ENCODE measurements at places on chromosomes 6 and 20.

- H3K4me3 ChIP-seq = peak overlapping the region; percentile 82
- H3K27me3 ChIP-seq = peaks cover 2% of the 10 kb centered on the region
- H3K36me3 ChIP-seq = no peaks in the 10 kb centered on the region
- no peak for DNase-seq
- H3K27ac ChIP-seq = peak overlapping the region; percentile 81
Observed at GRCh38 chr6:28941684-28942448, 18.1 kb upstream of the TRIM27 start.

GRCh38 chr6:88585276-88585692, 378.1 kb downstream of the RNGTT start:
- peaks cover 3% of the 10 kb centered on the region for H3K27me3 ChIP-seq
- H3K4me1 ChIP-seq = peaks cover 34% of the 10 kb centered on the region
- H3K4me3 ChIP-seq = no peak overlapping the region
- H3K36me3 ChIP-seq = no peaks in the 10 kb centered on the region

DNA sequence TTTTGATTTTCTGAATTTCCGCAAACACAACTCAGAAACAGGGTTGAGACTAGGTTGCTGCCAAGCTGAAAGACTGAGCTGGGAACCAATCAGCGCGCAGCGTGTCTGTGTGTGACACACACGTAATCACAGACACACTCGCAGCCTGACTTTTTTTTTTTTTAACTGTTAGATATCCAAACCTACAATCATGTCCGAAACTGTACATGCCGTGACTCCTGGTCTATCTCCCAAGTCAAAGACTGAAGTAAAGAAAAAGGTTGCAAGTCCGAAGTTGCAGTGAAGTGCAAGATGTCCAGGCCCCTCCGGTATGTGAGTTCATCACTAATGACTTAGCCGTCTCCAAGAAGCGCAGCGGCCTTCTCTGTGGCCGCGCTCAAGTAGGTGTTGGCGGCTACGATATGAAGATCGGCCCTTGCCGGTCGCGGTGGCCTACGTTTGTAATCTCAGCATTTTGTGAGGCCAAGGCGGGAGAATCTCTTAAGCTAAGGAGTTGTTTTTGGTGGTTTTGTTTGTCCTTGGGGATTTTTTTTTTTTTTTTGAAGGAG, 108.2 kb downstream of the HFE start:
- peak overlapping the region; percentile 87 for H3K4me3 ChIP-seq
- H3K27me3 ChIP-seq = no peaks in the 10 kb centered on the region
- DNase-seq = no peak
- H3K36me3 ChIP-seq = no peaks in the 10 kb centered on the region

- no peaks in the 10 kb centered on the region for H3K4me1 ChIP-seq
- H3K36me3 ChIP-seq = no peaks in the 10 kb centered on the region
- DNase-seq = no peak
- no peak overlapping the region for H3K27ac ChIP-seq
- no peaks in the 10 kb centered on the region for H3K27me3 ChIP-seq
- no peak overlapping the region for H3K4me3 ChIP-seq
Observed at GRCh38 chr20:40390654-40391053, 298.4 kb downstream of the MAFB start.

DNA sequence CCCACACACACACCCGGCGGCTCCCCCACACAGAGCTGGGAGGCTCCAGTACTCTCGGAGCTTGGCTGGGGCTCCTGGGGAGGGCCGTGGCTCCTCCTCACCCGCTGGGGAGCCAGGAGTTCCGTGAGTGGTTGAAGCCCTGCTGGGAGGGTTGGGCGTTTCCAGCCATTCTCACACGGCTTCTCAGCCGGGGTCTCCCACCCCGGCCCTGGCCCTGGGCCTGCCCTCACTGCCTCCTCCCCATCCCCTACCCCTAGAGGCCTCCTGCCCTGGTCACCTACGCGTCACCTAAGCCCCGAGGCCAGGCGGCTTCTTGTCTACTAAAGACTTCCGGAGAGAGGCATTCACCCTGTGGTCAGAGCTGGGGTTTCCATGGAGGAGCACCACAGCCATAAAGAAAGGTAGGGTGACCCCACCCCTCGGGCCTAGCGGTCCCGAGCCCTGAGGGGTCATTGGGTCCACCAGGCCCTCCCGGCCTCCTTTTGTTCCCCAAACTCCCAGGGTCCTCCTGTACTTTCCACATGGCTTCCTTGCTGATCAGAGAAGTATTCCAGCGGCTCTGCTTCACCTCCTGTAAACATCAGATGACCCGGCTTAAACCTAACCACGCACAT, 99.3 kb downstream of the TTLL2 start:
- no peak overlapping the region for H3K4me3 ChIP-seq
- H3K27me3 ChIP-seq = no peaks in the 10 kb centered on the region
- no peak overlapping the region for H3K27ac ChIP-seq
- no peaks in the 10 kb centered on the region for H3K36me3 ChIP-seq

DNA sequence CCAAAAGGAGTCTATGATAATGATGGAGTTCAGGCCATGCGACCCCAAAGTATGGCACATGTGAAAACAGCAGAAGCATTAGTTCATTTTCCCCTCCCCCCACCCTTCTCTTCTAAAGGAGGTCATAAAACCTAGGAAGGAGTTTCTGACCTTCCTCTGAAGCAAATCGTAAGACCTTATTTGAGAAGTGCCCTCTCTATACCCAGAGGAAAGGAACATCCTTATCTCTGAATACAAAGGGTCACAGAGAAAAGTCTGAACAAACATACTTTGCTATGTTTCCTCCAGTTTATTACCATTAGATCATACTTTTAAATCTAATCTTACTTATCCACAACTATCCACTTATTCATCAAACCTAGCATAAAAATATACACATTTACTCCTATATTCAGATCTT, 48.6 kb downstream of the SLX4IP start:
- no peaks in the 10 kb centered on the region for H3K4me1 ChIP-seq
- no peak for DNase-seq
- no peaks in the 10 kb centered on the region for H3K36me3 ChIP-seq
- H3K27me3 ChIP-seq = no peaks in the 10 kb centered on the region
- no peak overlapping the region for H3K27ac ChIP-seq

DNA sequence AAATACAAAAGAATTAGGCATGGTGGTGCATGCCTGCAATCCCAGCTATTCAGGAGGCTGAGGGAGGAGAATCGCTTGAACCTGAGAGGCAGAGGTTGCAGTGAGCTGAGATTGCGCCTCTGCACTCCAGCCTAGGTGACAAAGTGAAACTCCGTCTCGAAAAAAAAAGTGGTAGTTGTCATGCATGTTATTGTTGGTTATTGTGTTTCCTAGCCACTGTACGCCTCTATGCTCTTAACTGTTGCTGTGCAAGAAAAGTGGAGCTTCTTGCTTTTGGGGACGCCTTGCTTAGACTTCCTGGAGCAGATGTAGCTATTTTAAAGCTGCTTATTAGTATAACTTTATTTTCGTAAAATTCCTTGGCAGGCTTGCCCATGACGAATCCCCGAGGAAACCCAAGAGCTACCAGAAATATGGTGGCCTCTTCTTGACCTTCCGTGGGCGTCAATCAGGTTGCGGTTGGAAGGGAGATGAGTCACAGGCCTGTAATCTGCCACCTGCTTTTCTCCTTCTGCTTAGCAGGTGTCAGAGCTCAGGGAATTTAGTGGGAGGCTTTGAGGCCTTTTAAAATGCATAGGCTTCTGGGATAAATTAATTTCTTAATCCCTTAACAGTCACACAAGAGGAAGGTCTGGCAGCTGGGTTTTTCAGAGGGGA, 17.3 kb downstream of the GABRR2 start:
- no peak overlapping the region for H3K27ac ChIP-seq
- H3K36me3 ChIP-seq = no peaks in the 10 kb centered on the region
- DNase-seq = peak; percentile 35
- no peak overlapping the region for H3K4me3 ChIP-seq
- H3K4me1 ChIP-seq = peaks cover 8% of the 10 kb centered on the region
